ENCODE measurements at places on chromosomes 4 and X.

- DNase-seq, result no peak
Measured at GRCh38 chr4:169098969-169099690, 89.1 kb upstream of the CBR4 start.

DNA sequence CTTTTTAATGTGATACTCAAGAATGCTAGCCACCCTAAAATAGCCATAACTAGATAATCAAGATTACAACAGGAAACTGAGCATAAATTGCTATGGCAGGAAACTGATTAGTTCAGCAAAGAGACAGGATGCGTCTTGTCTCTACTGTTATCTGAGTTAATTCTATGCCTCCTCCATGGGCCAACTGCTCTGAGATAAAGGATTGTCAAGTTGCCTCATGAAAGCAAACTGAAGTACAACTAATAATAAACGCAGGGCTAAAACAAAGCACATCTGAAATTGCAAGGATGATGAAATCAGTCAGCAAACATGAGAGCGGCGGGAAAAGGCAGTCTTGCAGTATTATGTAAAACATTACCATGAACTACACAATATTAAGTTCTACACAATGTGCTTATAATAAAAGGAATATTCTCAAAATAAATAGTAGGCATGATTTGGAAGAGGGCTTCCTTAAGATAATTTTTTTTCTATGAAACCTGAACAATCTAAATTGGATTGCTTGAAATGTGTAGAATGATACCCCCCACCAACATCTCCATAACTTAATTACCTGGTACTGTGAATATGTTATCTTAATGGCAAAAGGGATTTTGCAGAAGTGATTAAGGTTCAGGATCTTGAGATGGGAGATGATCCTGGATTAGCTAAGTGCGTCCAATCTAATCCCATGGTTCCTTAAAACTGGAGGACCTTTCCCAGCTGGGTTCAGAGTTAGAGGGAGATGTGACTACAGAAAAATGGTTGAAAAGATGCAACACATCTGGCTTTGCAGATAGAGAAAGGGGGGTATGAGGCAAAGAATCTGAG, 65.9 kb downstream of the ANTXR2 start:
- DNase-seq, result no peak

GRCh38 chr4:119962631-119963030, 104.0 kb downstream of the MAD2L1 start:
- no peak for DNase-seq

GRCh38 chr4:2822461-2823300, 21.0 kb upstream of the ADD1 start:
- DNase-seq, result no peak

GRCh38 chrX:101417190-101417589, 9.2 kb downstream of the HNRNPH2 start:
- DNase-seq, result no peak

DNA sequence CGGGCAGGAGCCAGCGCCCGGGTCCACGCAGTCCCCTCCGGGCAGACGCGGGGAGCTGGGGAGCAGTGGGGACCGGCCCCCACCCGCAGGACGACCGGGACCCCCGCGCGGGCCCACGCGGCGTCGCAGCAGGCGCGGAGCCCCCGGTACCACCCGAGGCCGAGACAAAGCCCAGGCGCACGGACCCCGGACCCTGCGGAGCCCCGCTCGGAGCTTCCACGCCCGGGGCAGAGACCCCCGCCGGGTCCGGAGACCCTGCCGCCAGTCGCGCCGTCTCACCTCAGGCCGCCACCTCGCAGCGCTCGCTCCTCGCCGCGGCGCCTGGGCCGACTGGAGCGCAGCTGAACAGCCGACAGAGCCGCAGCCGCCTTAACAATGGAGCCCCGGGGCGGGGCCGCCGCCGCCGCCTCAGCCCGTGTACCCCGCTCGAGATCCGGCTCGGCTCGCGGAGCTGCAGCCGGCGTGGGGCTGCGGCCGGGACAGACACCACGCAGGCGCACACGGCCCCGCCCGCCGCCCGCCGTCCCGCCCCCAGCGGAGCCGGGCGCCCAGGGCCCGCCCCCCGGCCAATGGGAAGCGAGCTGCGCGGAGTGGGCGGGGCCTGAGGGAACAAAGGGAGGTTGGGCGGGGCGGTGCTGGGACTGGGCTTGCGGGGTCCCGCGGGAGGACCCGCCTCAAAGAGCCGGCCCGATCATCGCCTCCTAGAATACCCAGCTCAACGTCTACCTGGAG, at the start of gene AFAP1:
TSS of gene AFAP1 (minus strand) at position 485 of the 732 bp plus-strand sequence. CDS start 67,783 bp downstream, outside the sequence.
- peak; percentile 79 for DNase-seq

- DNase-seq, result no peak
Measured at GRCh38 chr4:176002007-176002613, 63.5 kb upstream of the WDR17 start.

- DNase-seq, result no peak
Measured at GRCh38 chr4:43332052-43332425, 439.5 kb downstream of the GRXCR1 start.

GRCh38 chr4:188409851-188410250, 270.6 kb downstream of the TRIML1 start:
- no peak for DNase-seq

GRCh38 chrX:64642482-64642881, 247.2 kb upstream of the MTMR8 start:
- no peak for DNase-seq

- no peak for DNase-seq
Measured at GRCh38 chrX:21725496-21725895, 32.4 kb downstream of the SMPX start.

DNA sequence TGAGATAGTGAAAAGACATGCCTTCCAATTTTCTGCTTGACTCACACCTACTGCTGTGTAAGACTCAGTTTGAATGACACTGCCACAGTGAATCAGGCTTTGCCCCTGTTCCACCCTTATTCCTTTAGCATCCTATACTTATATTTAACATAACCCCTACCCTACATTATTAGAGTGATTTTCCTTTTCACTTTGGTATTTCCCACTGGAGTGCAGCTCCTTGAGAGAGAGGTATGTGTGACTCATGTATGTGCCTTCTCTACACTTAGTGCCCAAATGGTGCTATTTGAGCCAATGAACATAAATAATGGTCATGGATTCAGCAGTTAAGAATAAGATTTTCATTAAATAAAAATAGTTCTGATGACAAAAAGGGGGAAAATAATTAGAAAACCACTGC, 69.5 kb downstream of the RRAGB start:
- DNase-seq, result no peak

DNA sequence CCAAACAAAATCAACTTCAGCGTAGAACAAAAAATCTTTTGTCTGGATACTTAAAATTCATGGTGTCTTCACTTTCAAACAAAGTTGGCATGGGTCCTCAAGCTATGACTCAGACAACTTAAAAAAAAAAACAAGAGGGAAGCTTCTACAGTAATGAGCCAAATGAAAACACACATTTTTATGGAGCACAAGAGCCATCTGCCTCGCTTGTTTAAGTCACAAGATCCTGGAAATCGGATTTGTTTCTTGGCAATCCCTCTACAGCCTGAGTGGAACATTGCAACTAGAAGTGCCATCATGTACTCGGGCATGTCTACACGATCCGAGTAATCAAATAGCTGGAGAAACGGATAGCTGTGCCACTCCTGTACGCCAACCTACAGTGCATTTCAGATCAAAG, 22.6 kb downstream of the LAMP2 start:
- DNase-seq, result no peak

DNA sequence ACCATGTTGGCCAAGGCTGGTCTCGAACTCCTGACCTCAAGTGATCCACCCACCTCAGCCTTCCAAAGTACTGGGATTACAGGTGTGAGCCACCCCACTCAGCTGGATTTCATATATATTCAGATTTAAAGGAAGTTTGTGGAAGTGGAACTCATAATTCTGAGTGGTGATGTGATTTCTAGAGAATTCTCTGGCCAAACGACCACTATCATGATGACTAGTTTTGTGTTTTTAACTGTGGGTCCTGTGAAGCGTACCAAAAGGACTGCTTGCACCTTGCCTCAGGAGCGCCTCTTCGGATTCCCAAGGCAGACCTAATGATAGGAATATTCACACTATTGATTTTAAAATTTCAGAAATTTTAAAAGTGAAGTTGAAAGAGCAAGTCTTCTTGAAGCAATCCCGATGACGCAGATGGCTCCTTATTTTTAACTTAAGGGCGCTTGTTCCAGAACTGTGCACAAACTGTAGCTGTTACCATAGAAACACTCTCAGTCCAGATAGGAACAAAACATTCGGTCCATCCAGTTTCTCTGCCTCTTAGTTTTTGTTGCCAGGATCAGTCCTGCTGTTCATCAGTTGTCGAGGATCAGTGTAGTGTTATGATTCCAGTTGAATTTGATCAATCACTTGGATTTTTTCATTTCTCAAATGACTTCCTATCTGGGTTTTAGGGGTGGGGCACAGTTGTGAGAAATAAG, 51.7 kb upstream of the CLCN4 start:
- DNase-seq, result no peak

DNA sequence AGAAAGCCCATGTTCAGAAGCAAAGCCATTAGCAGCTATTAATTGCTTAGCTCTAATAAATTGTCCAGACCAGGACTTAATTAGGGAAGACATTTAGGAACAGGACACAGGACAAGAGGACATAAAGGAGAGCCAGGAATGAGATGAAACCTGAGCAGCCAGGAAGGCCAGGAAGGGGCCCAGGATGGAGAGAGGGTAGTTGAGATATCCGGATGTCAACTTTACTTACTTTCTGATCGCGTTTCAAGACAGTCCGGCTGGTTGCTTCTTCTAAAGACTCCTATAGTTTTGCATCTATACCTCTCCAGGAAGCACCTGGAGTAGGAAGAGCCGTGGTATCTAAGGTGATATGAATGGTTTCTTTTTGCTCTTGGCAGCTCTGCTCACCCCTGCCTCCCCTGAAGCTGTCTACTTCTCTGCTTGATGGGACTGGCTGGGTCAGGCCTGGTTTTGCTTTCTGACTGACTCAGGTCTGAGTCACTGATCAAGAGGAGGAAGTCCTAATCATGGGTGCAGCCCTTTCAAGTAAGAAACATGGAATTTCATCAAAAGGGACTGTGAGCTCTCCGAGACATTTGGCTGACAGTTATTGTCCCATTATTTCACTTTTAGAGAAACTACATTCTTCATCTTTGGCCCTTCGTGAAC, 733.3 kb downstream of the RPA4 start:
- no peak for DNase-seq

GRCh38 chr4:117986321-117986720, 48.0 kb upstream of the NDST3 start:
- no peak for DNase-seq

DNA sequence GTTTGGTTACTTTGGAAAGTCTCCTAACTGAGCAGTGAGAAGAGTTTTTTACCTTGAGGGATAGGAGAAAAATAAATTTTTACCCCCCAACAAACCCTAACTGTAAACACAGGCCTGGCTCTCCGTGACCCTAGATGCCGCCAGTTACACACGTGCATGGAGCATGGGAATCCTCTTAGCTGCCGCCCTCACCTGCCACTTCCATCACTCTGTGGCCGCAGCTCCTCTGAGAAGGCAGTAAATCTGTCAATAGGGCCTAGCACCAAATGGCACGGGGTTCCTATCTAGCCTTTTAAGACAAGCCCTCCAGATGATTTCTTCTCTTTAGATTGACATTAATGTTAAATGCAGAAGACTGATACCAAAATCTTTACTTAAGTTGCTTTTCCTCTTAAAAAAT, 330.3 kb upstream of the FAM241A start:
- DNase-seq, result no peak

DNA sequence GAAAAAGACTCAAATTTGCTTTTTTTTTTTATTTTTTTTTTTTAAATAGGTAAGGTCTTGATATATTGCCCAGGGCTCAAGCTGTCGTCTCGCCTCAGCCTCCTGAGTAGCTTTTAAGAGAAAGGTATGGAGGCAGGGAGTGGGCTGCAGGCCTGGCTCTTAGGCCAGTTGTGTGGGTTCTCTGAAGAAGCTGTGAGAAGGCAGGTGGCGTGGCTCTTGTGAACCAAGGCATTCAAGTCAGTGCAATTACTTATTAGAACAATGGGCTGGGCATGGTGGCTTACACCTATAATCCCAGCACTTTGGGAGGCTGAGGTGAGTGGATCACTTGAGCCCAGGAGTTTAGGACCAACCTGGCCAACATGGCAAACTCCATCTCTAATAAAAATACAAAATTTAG, 244.0 kb upstream of the SFRP2 start:
- DNase-seq, result no peak

GRCh38 chr4:148445071-148445859, 3.1 kb upstream of the NR3C2 start:
- peak; percentile 37 for DNase-seq

- DNase-seq, result no peak
Measured at GRCh38 chr4:123587983-123588494, 191.4 kb downstream of the SPRY1 start.

GRCh38 chrX:38664285-38664684, 102.9 kb downstream of the TSPAN7 start:
- no peak for DNase-seq

GRCh38 chr4:108532187-108532586, 88.2 kb upstream of the RPL34 start:
- no peak for DNase-seq

DNA sequence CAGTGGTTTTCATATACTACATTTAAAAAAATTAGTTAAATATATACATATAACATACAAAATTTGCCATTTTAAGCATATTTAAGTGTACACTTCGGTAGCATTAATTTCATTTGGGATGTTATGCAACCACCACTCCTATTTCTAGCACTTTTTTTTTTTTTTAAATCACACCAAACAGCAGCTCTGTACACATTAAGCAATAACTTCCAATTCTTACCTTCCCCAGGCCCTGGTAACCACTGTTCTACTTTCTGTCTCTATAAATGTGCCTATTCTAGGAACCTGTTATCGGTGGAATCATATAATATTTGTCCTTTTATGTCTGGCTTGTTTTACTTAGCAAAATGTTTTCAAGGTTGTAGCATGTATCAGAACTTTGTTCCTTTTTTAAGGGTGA, 39.1 kb downstream of the TMEM164 start:
- DNase-seq, result no peak

- no peak for DNase-seq
Measured at GRCh38 chr4:31755751-31756150, 1035.6 kb downstream of the PCDH7 start.

GRCh38 chrX:112235547-112235946, 153.0 kb upstream of the TRPC5 start:
- DNase-seq, result no peak

- DNase-seq, result no peak
Measured at GRCh38 chr4:35175894-35176293, 1068.4 kb downstream of the ARAP2 start.

DNA sequence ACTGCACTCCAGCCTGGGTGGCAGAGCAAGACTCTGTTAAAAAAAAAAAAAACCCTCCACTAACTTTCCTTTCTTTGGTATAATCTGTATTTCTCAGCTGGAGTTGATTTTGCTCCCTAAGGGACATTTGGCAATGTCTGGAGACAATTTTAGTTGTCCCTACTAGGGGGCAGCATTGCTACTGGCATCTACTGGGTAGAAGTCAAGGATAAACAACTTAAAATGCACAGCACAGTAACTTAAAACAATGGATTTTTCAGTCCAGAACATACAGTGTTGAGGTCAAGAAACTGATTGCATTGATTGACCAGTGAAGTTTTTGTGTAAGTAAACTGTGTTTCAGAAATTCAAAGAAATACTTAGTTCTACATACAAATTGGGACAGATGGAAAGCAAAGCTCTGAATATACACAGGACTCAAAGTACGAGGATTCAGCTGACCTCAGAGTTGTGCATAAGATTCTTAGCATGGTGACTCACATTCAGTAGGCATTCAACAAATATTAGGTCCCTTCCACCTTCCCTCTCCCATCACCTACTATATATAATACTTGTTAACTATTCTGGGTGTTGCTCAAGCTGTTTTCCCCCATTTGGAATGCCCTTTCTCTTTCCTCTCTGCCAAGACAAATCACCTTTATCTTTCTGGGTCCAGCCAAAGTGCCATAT, 8.8 kb downstream of the DDX53 start:
- DNase-seq, result no peak

GRCh38 chr4:24965627-24966026, 52.8 kb upstream of the CCDC149 start:
- no peak for DNase-seq
